ENCODE measurements at places on chromosomes 5 and 9.

DNA sequence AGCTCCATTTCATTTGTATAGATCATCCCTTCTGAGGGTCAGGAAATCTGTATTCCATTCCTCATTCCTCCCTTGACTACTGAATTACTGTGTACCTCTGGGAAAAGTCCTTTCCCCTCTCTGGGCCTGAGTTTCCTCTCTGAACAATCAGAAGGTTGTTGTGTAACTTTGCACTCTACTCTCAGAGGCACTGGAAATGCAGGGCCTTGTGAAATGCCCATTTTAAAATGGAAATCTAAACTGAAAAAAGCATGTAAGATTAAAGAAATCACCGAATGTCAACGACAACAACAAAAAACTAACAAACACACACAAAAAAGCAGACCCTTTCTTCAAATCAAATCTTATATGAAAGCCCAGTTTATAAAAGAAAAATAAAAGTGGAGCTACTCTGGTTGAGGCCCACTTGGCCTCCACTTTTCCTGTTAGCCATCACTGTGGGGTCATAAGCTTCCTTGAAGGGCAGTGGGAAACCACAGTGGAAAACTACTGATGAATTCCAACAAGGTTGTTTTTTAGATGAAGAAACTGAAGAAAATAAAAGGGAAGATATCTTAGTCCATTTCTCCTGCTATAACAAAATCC lies 21.6 kb upstream of the GRPEL2 start:
- no peak for DNase-seq

DNA sequence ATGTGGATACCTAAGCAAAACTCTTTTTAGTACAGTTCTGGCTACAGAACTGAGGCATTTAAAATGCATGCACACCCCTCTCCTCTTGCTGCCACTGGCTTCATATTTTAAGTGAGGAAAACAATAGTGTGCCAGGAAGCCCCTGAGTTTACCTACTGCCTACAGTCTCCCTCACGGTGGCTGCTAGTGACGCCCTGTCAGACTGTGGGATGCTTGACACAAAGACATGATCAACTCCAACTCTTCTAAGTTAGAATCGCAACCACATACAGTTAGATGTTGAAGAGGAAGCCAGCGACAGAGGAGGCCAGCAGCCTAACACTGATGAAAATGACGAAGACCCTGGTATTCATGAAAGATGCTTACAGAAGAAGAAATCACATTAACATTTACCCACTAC lies 1.3 kb downstream of the SEC16A start:
- DNase-seq = no peak

- DNase-seq = no peak
Measured at GRCh38 chr5:137375741-137376526, 123.2 kb downstream of the SPOCK1 start.

DNA sequence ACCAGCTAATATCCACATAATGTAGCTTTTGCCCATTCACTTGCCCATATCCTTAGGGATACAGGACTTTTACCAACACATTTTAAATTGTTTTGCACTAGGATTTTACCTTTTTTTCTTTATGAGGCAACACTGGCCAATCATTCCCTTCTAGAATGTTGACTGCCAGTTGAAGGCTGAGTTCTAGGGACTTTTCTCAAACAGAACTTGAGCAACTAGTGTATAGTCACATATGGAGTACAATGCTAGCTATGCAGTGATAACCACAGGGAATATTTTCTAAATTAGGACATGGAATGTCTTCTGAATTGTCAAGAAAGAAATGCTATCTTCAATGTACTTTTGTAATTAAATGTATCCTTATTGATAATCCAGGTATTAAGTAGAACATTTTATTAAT lies 133.6 kb downstream of the OXCT1 start:
- no peak for DNase-seq

GRCh38 chr5:137146402-137146890 lies 352.7 kb downstream of the SPOCK1 start:
- no peak for DNase-seq

Measured in HL-60 (cell line).